ENCODE measurements at places on chromosomes 13 and 19.

GRCh38 chr19:2208975-2209374 is 27.2 kb downstream of the PLEKHJ1 start:
- DNase-seq = no peak

DNA sequence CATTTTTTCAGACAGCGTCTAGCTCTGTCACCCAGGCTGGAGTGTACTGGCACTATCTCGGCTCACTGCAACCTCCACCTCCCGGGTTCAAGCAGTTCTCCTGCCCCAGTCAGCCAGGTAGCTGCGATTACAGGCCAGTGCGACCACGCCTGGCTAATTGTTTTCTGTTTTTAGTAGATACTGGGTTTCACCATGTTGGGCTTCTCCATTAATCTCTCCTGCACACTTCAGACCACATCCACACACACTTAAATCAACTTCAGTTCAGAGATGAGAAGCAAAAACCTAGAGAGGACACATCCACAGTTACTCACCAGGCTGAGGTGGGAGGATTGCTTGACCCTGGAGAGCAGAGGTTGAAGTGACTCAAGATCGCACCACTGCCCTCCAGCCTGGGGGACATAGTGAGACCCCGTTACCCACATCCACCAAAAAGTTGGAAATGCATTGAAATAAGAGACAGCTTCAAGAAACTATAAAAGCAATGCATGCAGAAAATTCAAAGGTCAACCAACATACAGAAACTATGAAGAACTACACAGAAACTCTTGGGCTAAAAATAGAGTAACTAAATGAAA is 42.3 kb downstream of the ZNF611 start:
- no peak for DNase-seq

DNA sequence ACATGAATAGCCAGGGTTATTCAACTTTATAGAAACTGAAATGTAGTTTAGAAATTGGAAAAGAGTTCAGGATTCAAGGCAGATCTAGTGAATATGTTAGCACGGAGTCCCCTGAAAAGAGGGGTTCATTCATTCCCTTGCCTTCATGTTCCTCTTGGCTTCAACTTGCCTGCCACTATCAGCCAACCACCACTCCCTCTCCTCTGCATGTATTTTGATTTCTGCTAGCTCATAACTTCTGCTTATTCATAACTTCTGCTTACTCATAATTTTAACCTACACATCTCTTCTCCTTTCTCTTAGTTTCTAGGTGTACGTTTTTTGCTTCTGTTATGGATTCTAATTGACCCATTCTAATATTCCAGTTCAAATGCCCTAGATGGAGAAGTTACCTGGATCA is 5.5 kb upstream of the SERTM1 start:
- DNase-seq = no peak

DNA sequence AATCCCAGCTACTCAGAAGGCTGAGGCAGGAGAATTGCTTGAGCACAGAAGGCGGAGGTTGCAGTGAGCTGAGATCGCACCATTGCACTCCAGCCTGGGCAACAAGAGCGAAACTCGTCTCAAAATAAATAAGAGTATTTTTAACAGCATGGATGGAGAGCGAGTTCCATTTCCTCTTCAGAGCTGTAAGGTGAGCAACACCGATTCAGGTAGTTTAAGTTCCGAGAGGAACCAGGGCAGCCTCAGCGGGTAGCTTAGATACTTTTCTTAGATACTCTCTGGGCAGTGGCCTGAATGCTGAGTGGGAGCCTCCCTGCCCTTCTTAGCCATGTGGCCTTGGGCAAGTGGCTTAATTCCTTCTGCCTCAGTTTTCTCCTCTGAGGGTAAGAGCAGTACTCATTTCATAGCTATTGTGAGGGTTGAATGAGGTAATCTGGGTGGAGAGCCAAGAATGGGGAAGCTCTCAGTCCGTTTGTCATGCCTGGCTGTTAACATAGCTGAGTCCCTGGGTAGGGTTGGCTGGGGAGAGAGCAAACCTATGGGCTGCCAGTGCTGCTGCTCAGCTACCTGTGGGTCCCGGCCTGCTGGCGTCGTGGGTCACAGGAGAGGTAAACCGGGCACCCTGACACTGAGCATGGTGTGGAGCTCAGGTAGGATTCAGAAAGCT is 4.1 kb downstream of the ATP11A start:
- DNase-seq = peak; percentile 67

- DNase-seq = peak; percentile 51
Measured at GRCh38 chr13:65468628-65469027, 1761.5 kb downstream of the PCDH9 start.

DNA sequence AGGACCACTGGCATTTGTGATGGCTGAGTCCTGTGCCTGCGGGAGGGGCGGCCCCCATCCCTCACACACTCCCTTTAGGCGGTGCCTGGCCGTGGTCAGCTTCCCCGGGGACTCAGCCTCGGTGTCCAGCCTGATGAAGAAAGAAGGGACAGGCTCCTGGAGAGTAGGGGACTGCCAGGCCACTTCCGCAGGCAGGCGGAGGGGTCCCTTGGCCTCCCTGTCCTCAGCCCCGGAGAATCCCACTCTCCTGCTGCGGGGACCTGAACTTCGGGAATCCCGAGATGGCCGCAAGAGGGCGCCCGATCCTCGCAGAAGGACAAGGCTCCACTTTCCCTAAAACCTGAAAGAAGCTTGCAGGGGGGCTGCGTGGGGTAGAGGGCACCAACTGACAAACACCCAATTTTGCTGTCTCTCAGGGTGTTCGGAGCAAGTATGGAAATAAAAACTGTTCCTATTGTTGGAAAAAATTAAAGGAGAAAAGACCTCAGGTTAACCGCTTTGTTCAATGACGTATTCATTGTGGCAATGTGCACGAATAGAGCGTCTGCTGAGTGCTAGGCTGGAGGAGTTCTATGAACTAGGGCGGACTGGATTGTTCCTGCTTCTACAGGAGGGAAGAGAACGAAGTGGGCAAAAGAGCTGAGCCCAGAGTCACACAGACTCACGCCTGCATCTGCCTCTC is 297.3 kb downstream of the ZNF536 start:
- DNase-seq = peak; percentile 30

DNA sequence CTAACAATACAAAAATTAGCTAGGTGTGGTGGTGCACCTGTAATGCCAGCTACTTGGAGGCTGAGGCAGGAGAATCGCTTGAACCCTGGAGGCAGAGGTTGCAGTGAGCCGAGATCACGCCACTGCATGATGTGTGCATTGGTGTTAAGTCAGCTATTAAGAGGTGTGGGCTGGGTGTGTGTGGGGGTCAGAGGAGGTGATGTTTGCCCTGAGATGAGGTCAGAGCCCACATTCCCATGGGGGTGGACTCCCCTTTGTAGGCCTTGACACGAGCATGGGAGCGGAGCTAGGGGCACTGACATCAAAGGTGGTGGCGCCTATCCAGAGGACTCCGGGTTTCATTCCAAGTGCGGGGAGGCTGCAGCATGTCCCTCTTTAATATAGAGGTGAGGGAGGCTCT is 34.6 kb upstream of the LDLR start:
- DNase-seq = no peak

DNA sequence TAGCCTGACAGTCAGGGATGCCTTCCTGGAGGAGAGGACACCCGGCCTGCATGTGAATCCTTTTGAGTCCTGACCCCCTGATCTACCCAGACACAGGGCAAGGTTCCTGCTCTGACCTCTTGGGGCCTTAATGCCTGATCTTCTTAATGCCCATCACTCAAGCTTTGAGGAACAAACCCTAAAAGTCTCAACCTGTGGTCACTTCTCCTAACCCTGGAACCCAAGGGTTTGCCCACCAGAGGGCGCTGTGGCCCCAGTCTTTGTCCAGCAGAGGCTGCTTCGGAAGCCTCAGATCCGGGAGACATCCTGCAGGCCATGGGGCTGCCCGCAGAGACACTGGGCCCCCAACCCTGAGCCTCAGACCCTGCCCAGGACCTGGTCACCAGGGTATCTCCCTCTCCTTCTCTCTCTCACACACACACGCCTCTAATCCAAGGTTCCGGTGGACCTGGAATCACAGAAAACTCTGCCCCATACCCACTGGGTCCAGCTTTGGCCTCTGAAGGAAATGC is 9.8 kb upstream of the DPF1 start:
- DNase-seq = peak; percentile 61

GRCh38 chr19:29259153-29259552 is 46.2 kb upstream of the UQCRFS1 start:
- no peak for DNase-seq

DNA sequence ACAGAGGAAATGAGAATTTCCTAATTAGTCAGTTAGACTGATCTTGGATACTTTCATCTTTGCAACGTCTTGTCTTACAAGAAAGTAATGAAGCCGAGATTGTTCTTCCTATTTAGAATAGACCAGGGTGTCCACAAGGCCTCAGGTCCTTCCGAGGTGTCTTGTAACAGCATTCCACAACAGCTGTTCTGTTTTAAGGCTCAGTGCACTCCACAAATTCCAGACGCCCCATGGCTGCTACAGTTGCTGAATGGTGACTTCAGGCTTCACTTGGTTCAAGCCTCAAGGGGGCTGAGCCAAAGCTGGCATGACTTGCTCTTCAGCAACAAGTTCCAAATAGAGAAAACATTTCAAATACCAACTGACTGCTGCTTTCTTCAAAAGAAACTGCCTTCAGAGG is 143.4 kb downstream of the SHISA2 start:
- DNase-seq = no peak

GRCh38 chr19:57083711-57084110 is 36.1 kb upstream of the USP29 start:
- no peak for DNase-seq

GRCh38 chr13:75806117-75806516 is 170.0 kb downstream of the LMO7 start:
- no peak for DNase-seq

DNA sequence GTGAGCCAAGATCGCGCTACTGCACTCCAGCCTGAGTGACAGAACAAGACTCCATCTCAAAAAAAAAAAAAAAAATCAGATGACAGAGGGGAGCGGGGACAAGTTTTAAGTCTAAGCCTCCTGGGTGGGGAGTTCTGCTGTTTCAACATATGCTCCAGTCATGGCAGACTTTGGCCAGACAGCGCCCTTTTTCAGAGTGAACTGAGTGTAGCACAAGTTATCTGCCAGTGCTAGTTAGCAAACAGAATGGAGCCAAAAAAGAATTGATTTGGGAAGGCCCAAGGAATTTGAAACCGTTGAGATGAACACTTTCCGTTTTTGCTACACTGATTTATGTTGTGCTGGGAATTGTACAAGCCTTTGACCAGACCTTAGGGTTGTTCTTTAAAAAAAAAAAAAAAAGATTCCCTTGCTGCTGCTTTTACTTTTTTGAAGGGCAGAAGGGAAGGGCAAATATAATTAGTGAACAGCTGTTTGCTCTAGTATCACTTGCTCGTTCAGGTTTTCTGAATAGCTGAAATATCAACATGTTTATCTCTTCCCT is 5.7 kb downstream of the ACTN4 start:
- peak; percentile 41 for DNase-seq

All from fibroblast of upper back skin (primary cell).